Smooth muscle cell of the pulmonary artery (primary cell): ENCODE measurements at places on chromosomes 3 and 15. TPM values are rescaled to one million over a fixed set of nuclear protein-coding genes. Genes with fewer than 3 reads are reported as not detected.

NSUN3 gene
- 19.5 and 22.0 TPM in 2 replicates for total RNA-seq

ATP13A5 gene
- not detected in 2 replicates for total RNA-seq

KIF15 gene
- total RNA-seq, result 1.3 and 2.9 TPM in 2 replicates

HHLA2 gene
- not detected in 2 replicates for total RNA-seq

LYSMD2 gene
- 3.8 and 4.3 TPM in 2 replicates for total RNA-seq

GPR15 gene
- not detected in 2 replicates for total RNA-seq

ANO10 gene
- 55.3 and 75.6 TPM in 2 replicates for total RNA-seq

DGKG gene
- 1.2 and 4.0 TPM in 2 replicates for total RNA-seq

ALDH1A3 gene
- 7.4 and 31.0 TPM in 2 replicates for total RNA-seq

IL5RA gene
- total RNA-seq, result not detected in 2 replicates

CHST13 gene
- total RNA-seq, result not detected in 2 replicates

DNAJC19 gene
- total RNA-seq, result 18.3 and 24.4 TPM in 2 replicates

KPNA4 gene
- 37.7 and 48.7 TPM in 2 replicates for total RNA-seq

FAM174B gene
- 2.6 TPM in 2 replicates for total RNA-seq

CTXN2 gene
- not detected in 2 replicates for total RNA-seq

ZNF662 gene
- 0.59 and 2.3 TPM in 2 replicates for total RNA-seq

TRANK1 gene
- total RNA-seq, result 10.3 and 15.6 TPM in 2 replicates

GUCA1C gene
- not detected in 2 replicates for total RNA-seq

EFHB gene
- 0.63 and 0.72 TPM in 2 replicates for total RNA-seq

ACAD11 gene
- total RNA-seq, result 57.7 and 86.2 TPM in 2 replicates
